ENCODE measurements at places on chromosomes 13 and 19. TPM values are rescaled to one million over a fixed set of nuclear protein-coding genes. Genes with fewer than 3 reads are reported as not detected.

GRCh38 chr19:24004166-24004565 lies 82.8 kb upstream of the ZNF254 start:
- DNase-seq = no peak

- DNase-seq = no peak
These were observed 5.9 kb upstream of the S1PR5 start for GRCh38 chr19:10523135-10523636.

GRCh38 chr19:13781547-13781946 lies 7.3 kb downstream of the C19orf53 start:
- no peak for DNase-seq

- no peak for DNase-seq
These were observed 390.5 kb downstream of the FGF9 start for GRCh38 chr13:22061371-22061805.

GRCh38 chr13:73696713-73697112 lies 437.5 kb downstream of the KLF12 start:
- DNase-seq = no peak

- no peak for DNase-seq
These were observed 42.4 kb upstream of the WDFY2 start for GRCh38 chr13:51541809-51542258.

- no peak for DNase-seq
These were observed 1431.0 kb upstream of the ATXN8OS start for GRCh38 chr13:68676513-68677115.

The ZNF473 gene
- 3.2 TPM for total RNA-seq

All from Right ventricle myocardium inferior (tissue), 1 donor.